ENCODE measurements at places on chromosomes 11 and 22.
A peak's percentile ranks its signal among the peaks of the same experiment; 100 is the strongest.

- peak; percentile 76 for DNase-seq
These were observed 44.2 kb downstream of the NAV2 start for GRCh38 chr11:19756675-19757475.

GRCh38 chr11:211295-211694 is 3.8 kb downstream of the RIC8A start:
- DNase-seq: no peak

- DNase-seq: no peak
These were observed 16.9 kb upstream of the AMOTL1 start for GRCh38 chr11:94751218-94751609.

- no peak for DNase-seq
These were observed 1356.2 kb downstream of the FAM181B start for GRCh38 chr11:81377418-81377817.

DNA sequence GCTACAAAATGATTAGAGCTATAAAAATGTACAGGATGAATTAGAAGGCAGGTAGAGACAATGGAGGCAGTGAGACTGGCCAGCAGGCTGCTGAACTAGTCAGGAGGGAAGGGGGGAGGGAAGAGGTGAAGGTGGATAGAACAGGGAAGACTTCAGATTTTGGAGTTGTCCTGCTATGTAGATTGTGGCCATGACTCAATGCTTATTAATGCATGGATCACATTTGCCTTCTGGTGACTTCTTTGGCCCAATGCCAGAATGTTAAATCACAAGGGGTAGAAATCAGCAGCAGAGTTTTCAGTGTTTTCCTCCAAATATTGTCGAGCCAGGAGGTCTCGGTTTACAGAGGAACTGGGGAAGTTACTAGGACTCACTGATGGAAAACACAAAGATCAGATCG is 346.6 kb downstream of the AASDHPPT start:
- DNase-seq: no peak

GRCh38 chr22:49829044-49829853 is 1.6 kb upstream of the BRD1 start:
- no peak for DNase-seq

DNA sequence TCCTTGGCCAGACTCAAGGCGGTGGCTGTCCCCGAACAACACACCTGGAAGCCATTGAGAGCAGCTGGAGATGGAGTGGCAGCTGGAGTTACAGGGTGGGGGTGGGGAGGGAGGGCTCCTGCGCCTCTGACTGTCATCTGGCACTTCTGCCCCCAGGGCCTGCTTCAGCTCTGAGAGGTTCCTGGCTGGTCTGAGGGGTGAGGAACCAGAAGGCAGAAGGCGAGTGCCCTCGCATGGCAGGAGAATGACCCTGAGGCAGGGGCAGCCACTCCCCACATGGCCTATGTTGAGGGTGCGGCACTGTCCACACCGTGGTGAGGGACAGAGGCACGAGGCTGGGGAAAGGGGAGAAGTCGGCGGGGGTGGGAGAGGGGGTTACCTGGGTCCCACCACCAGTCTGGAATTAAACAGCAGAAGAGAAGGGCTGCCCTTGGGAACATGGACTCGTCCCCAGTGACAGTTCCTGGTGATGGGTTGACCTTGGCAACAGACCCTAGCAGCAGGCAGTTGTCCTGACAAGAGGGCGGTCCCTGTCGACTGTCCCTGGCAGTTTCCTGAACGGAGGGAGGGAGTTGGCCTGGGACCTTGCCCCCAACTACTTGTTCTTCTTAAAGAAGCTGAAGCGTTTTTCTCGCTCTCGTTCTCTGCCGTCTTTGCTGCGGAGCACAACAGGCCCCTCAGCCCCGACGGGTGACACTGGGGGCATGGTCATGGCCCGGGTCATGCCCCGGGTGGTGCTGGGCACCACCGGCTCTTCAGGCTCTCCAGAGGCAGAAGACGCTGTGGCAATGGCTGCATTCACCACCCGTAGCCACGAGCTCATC is 7.8 kb upstream of the RBM4B start:
- no peak for DNase-seq

- no peak for DNase-seq
These were observed 11.4 kb downstream of the KCNJ5 start for GRCh38 chr11:128902515-128903066.

- DNase-seq: no peak
These were observed 517.4 kb downstream of the BUD13 start for GRCh38 chr11:116255321-116255953.

GRCh38 chr11:102831489-102832440 is 11.6 kb downstream of the MMP3 start:
- no peak for DNase-seq

GRCh38 chr11:57073128-57073527 is 84.4 kb downstream of the OR5AK2 start:
- no peak for DNase-seq

DNA sequence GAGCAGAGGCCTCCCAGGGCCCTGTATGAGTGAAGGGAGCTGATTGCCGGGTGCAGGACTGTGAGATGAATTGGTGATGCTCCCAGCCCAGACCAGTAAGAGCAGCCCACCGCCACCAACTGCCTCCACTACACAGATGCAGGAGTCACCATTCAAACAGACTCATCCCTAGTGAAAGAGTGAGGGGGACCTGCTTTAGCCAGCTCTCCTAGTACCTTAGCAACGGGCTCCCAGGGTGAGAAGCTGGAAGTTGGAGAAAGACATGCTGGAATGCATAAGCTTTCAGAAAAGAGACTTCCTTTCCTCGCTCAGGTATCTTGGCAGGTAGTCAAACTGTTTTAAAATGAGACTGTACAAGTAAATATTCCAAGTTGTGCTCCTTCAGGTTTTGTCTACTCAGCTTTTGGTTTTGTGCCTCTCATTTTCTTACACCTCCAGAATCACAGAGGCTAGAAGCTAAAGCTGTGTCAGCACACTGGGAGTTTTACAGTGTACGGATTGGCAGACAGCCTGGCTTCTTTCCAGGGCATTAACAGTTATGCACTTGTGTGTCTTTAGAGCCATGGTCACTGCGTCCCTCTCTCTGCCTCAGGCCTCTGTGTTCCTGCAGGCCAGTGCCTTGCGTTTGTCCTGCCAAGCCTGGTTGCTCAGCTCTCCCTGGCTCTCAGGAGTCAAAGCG is 146.2 kb downstream of the ATXN10 start:
- peak; percentile 70 for DNase-seq

DNA sequence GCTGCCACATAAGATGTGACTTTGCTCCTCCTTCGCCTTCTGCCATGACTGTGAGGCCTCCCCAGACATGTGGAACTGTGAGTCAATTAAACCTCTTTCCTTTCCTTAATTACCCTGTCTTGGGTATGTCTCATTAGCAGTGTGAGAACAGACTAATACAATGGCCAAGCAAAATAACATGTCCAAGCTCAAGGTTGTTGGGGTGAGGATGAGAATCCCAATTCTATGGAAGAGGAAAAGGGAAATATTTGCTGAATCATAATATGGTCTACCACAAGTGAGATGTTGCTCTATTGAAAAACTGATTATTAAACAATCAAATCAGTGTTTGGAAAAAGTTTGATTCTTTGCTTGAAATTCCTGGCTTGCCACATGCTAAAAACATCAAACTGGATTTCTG is 48.7 kb upstream of the LRRC4C start:
- no peak for DNase-seq

DNA sequence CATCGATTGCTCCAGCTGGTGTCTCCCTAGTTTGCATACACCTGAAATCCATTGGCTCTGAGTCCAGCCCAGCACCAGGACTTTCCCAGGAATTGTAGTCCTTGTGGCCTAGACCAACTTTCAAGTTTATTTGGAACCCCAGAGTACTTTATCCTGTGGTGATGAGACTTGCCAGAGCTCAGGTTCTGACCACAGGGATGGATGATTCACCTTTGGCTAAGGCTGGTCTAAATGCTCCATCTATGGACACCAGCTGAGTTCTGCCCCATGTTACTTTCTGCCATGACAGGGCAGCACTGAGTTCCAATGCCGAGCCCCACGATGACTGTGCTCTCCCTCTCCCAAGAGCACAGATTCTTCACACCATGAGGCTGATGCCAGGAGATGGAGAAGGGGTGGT is 17.3 kb upstream of the INSC start:
- no peak for DNase-seq
